ENCODE measurements at places on chromosomes 4 and X.
A peak's percentile ranks its signal among the peaks of the same experiment; 100 is the strongest.

DNA sequence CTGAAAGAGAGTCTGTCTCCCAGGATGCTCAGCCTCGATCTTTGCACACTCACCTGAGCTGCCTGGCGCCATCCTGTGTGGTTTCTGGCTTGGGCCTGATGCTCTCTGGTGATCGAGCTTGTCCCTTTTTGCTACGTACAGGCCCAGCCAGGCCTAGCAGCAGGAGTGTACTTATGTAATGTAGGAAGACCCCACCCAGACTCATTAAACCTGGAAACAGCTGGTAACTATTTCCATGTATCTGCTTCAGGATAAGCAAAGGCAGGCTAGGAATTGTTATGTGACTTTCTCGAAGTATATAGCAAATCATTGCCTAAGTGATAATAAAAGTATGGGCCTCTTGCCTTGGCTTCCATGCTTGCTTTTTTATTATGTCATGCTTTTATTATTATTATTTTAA, 18.6 kb upstream of the ARSJ start:
- no peak for DNase-seq

GRCh38 chr4:109359040-109359646, 56.7 kb upstream of the COL25A1 start:
- DNase-seq, result no peak

DNA sequence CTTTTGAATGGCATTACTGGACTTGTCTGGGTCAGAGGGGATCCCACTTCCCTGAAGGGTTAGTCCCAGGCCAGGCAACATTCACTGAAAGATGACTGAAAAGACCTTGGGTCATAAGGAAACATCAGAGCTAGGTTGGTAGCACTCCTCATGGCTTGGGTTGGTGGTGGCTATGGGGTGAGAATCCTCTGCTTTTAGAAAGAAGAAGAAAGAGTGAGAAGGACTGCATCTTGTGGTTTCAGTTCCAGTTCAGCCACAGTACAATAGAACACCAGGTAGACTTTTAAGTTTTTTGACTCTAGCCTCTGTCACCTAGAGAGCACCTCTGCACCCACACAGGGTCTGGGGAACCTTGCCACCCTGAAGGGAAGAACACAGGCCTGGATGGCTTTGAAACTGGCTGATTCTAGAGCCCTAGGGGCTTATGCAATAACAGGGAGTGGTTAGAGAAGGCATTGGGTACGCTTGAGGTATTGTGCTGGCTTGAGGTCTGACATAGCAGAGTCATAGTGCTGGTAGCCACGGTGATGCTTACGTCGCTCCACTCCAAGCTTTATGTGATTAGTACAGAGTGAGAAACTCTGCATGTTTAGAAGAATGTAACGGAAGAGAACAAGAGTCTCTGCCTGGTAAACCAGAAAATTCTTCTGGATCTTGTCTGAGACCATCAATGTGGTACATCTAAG, 36.5 kb downstream of the PRR32 start:
- DNase-seq, result no peak

- no peak for DNase-seq
These were observed 658.7 kb upstream of the DIPK2B start for GRCh38 chrX:45859407-45859806.

- DNase-seq, result peak; percentile 26
These were observed 426 bp upstream of the C4orf51 start for GRCh38 chr4:145679520-145679919.

- peak; percentile 65 for DNase-seq
These were observed 13.3 kb upstream of the CD99 start for GRCh38 chrX:2677764-2678163.

DNA sequence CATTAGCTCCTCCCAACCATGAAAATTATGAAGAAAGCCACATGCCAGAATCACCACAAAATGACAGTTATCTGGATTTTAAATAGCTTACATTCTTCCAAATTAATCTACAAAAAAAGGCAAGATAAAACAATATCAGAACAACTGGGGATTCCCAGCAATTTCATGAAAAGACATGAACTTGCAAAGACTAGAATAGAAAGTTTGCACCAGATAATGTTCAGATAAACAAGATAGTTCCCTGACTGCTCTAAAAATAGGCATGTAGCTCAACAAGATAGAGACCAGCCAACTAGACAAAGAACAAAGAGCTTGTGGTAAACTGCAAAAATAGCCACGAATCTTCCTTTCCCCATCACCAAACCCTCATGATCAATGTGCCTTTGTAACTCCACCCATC, 30.3 kb upstream of the DDX53 start:
- DNase-seq, result no peak

DNA sequence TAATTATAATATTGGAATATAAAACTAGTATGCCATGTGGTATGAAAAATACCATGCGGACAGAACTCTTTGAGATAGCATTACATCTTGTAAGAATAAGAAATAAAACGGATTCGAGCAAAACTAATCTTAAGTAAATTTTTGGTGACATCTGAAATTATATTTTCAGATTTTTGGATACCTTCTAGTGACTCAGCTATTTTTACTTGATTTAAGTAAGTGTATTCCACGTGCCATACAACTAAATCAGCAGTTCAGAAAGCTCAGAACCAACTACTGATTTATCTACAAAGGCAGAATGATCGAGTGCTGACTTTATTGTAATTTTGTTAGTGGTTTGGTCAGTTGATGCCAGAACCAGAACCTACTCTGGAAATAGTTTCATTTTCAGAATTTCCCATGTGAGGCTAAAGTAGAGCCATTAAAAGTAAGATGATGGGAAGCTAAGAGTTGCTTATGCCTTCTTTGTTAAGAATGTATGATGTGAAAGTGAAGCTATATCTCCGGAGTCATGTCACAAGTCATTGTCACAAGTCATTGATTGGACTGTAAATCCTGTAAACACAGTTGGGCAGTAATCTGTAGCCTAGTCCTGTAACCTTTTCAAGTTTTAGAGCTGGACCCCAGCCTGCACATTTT, 4.0 kb downstream of the ING2 start:
- DNase-seq, result no peak

DNA sequence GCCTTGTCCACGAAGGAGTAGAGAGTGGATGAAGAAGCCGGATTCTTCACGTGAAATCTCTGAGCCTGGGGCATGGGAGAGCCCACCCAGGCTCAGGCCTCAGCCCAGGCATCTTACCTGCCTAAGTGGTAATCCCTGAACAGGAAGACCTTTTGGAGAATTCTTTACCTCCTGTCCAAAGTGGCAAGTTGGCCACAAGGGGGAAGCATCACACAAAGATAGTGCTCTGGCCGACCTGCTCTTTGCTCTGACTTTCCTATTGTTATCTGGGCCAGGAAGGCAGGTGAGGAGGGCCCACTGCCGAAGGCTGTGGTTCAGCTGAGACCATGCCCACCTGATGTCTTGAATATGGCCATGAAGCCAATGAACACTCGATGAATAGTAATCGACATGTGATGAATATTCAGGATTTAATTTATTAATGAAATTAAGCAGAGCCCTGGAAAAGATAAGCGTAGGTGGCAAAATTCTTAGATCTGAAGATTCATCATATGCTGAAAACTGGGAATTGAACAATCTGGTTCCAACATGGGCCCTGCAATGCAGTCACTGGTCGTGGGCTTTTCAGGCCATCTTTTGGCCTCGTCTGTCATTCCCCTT, 93.8 kb downstream of the PDGFRA start:
- peak; percentile 62 for DNase-seq

- DNase-seq, result no peak
These were observed 42.3 kb downstream of the RASL11B start for GRCh38 chr4:52904421-52904820.

GRCh38 chr4:113733685-113734084, 27.9 kb downstream of the CAMK2D start:
- DNase-seq, result no peak

GRCh38 chrX:78103001-78103622, 936 bp upstream of the PGK1 start:
- no peak for DNase-seq

GRCh38 chr4:183185018-183185417, 86.0 kb downstream of the WWC2 start:
- no peak for DNase-seq

GRCh38 chrX:13829983-13830382, 13.1 kb upstream of the GPM6B start:
- no peak for DNase-seq

DNA sequence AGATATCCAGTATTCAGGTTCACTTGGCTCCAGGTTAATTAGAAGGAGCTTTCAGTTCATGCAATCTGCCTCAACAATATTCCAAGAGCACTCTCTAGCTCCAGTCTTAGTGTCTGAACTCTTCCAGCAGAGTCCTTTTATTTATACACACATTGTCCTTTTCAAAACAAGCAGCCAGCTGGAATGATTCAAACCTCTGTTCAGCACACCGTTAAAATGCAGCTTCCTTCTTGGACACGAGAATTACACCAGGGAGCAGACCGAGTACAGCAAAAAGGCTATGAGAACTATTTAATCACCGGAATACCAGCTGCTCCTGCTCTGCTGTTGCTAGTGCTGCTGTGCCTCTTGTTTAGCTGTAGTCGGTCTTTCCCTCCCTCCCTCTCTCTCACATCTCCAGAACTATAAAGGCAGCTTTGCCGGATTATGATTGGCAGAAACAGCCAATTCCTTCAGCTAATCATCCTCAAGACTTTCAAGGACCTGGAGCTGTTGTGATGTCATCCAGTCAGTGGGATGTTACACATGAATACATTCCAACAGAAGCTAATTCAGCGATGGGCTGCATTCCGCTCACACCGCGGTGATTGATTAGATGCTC, at the start of gene NDST4:
TSS of gene NDST4 (minus strand) at position 115 of the 601 bp plus-strand sequence. CDS start 36,584 bp downstream, outside the sequence.
- no peak for DNase-seq

DNA sequence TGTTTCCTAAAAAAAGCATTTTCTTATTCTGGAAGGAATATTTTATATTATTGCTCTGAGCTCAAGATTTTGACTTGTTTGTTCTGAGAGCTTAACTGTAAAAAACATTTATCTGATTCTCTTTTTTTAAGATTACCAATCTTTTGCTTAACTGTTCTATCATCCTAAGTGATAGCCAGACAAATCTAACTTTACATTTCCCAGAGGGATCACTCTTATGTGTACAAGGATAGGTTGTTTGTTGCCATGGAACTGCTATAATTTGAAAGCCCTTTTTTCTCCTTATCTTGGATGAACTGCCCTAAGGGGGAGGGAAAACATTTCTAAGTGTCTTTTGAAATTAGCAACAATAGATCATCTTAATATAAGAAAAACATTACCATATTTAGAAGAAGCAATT, 494.7 kb downstream of the TRAM1L1 start:
- DNase-seq, result no peak

GRCh38 chr4:139940600-139940999, 213.4 kb downstream of the MAML3 start:
- DNase-seq, result no peak

Data from breast epithelium (tissue), 4 donors.